ENCODE measurements at places on chromosomes 13 and 19.

DNA sequence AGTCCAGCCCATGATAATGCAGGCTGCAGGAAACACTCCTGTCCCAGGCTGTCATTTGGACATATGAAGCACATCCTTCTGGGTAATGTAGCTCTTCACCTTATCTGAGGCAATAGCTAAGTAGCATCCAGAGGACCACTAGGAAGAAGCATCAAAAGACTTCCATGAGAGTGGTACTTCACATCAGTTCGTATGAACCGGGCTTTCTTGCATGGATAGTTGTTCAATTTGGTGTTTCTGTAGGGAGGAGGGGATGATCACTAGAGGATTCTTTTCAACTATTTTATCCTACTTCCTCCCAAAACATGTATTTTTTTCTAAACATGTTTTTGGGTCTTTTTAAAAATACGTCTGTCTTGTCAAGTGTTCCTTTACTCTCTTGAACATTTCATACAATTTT, 12.9 kb downstream of the ZNF302 start:
- no peak for DNase-seq

GRCh38 chr13:111429064-111429558, 108.7 kb downstream of the TEX29 start:
- no peak for DNase-seq

DNA sequence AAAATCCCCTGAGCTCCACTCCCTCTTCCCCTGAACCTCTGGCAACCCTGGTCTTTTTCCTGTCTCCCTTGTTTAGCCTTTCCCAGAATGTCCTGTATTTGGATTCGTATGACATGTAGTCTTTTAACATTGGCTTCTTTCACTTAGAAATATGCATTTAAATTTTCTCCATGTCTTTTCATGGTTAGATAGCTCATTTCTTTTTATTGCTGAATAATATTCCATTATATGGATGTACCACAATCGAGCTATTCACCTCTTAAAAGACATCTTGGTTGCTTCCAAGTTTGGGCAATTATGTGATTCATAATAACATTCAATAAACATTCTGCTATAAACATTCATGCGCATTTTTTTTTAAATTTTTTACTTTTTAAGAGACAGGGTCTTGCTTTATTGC, 99.6 kb upstream of the ZNF536 start:
- DNase-seq = no peak

DNA sequence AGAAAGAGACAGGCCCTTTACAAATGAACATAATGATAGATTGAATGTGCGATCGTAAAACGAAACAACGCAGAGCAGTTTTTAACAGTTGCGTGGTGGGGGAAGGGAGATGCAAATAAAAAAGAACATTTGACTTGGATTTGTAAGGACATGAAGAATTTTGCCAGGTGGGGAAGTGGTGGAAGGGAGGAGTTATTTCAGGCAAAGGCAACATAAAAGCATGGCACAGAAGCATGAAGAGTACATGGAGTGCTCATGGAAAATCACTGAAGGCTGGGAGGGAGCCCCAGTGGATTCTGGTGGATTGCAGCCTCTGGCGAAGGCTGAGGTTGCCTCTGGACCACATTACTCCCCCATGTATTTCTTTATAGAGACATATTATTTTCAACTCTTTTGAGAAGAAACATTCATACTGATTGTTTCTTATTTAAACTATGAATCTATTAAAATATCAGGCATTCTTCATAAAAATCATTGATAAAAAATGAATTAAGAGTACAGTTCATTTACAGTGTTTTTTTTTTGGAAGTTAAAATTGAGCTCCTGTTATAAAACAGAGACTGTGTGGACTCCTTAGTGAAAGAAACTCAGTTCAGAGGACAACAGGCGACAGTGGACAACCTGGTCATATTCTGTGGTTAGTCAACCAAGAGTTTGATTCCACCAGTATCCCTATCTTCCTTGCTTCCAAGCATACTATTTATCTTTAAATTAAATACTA, 57.5 kb downstream of the STARD13 start:
- no peak for DNase-seq

GRCh38 chr19:15769586-15769985, 17.9 kb upstream of the OR10H5 start:
- no peak for DNase-seq

DNA sequence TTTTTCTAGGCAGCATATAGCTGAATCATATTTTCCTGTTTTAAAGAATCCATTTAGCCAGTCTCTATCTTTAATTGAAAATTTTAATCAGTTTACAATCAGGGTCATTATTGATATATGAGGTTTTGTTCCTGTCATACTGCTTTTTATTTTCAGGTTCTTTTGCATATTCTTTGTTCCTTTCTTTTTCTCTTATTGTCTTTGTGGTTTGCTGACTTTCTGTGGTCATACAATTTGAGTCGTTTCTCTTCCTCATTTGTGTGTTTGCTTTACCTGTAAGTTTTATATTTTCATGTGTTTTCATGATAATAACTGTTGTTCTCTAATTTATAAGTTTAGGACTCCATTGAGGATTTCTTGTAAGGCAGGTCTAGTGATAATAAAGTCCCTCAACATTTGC, 812.6 kb downstream of the DACH1 start:
- no peak for DNase-seq

DNA sequence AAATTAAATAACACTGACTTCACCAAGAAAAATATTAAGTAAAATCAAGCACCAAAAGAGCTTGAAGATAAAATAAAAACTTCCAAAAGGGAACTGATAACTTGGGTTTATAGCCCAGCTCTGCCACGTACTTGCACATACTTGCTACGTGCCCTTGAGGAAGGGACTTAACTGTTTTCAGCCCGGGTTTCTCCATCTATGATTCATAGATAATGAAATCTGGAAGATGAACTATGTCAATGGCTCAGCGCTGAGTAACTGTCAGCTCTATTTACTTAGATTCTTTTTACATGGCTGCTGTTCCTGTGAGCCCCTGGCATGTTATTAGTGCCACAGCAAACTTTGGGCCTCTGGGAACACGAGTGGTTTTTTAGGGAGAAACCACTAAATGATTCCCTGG, 9.6 kb upstream of the ZC3H13 start:
- DNase-seq = no peak

DNA sequence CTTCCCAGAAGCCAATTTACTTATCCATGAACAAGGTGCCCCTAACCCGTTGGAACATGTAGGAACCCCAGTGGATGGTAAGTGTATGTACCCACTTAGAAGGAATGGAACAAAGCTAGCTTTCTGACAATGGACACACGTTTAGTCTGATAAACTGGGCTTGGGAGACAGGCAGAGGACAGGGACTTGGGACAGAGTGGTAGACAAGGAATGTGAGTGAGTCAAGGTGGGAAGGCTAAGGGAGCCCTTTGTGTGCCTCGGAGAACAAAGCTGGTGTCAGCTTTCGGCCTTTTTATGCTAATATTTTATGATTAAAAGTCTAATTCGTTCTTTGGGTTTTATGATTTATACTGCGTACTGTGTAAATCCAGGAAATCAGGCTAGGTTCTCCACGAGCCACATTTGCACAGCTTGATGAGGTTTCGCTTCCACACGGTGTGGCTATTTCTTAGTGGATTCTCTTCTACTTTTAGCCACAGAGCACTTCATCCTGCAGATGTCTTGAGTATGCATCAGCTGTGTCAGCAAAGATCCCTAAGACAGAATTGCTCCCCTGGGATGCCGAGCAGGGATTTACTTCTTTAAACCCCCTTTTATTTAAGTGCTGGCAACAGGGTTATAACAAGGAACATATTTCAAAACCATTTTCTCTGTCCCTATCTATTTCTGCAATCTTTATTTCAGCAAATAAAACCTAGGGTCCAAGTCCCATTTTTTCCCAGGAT, 258.5 kb downstream of the DLEU7 start:
- no peak for DNase-seq

DNA sequence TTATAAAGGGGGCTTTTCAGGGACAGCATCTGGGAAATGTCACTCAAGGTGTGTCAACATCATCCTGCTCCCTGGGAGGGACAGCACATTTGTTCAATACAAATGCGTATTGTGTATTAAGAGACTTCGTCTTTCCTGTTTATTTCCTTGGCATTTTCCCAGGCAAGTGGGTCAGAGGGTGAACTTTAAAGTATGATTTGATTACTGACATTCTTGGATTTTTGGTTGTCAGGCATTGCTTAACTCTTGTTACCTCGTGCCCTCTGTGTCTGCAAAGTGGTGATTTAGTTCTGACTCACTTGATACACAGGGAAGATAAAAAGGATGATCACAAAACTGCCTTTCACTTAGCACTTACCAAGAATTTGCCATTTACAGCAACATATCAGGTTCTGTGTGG, 292.7 kb downstream of the SUCLA2 start:
- DNase-seq = no peak

DNA sequence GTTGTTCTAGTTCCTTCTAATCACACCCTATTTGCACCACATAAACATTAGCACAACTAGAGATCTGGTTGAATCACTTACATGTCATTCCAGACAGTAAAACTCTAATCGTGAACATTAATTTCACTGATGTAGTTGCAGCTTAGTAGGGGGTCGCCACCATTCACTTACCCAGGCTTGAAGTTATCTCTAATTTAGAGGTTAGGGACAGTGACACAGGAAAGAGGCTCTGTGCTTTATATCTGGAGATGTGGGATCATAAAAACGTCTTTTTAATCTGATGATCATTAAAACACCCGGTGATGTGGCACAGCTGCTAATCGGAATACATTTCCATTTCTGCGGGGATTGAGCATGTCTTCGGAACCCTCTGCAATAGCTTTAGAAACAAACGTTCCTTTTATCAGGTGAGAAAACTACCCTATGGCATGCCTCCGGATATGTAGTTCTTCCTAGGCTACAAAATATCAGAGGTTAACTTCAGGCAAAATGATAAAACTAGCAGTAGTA, 523.0 kb downstream of the MYO16 start:
- DNase-seq = no peak

GRCh38 chr19:807627-808422, 10.6 kb downstream of the PTBP1 start:
- no peak for DNase-seq

DNA sequence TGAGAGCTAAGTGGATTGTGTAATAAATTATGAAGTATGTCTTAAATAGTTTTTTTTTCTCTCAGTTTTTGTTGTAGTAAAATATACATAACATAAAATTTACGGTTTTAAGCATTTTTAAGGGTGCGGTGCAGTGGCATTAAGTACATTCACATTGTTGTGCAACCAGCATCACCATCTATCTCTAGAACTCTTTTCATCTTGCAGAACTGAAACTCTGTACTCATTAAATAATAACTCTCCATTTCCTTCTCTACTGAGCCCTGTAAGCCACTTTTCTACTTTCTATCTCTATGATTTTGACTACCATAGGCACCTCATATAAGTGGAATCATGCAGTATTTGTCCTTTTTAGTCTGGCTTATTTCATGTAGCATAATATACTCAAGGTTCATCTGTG, 87.1 kb downstream of the GJA3 start:
- DNase-seq = no peak

- no peak for DNase-seq
Measured at GRCh38 chr13:39119422-39119821, 81.2 kb downstream of the NHLRC3 start.

GRCh38 chr13:103354171-103354570, 288.0 kb upstream of the SLC10A2 start:
- DNase-seq = no peak

- DNase-seq = no peak
Measured at GRCh38 chr19:45499196-45500180, 1.2 kb downstream of the PPM1N start.

DNA sequence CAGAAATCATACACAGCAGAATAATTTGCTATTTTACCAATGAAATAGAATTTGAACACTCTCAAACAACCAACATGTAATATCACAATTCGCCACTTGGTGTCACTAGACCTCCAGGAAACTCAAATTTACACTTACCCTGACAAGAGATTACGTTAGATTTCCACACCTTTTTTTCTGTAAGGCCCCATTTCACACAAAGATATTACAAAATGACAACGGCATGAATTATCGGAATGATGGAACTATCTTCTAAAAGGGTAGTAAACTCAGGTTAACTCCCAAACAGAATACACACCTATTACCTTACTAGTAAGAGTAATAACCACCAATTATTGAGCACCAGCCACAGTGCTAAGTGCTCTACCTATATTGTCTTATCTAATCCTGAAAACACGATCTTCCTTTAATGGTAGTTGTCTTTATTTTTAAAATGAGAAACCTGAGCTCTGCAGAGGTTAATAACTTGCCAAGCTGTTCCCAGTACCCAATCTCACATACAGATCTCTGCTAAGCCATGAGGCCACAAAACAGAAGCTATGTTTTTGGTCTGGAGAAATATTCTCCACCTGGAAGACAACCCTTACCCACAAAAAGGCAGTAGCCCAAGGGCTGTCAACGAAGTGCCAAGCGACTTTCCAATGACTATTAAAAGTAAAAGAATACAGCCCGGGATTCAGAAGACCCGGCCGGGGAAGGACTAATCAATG, 152.4 kb downstream of the DCLK1 start:
- DNase-seq = no peak

GRCh38 chr13:94063096-94063495, 416.4 kb downstream of the DCT start:
- no peak for DNase-seq

DNA sequence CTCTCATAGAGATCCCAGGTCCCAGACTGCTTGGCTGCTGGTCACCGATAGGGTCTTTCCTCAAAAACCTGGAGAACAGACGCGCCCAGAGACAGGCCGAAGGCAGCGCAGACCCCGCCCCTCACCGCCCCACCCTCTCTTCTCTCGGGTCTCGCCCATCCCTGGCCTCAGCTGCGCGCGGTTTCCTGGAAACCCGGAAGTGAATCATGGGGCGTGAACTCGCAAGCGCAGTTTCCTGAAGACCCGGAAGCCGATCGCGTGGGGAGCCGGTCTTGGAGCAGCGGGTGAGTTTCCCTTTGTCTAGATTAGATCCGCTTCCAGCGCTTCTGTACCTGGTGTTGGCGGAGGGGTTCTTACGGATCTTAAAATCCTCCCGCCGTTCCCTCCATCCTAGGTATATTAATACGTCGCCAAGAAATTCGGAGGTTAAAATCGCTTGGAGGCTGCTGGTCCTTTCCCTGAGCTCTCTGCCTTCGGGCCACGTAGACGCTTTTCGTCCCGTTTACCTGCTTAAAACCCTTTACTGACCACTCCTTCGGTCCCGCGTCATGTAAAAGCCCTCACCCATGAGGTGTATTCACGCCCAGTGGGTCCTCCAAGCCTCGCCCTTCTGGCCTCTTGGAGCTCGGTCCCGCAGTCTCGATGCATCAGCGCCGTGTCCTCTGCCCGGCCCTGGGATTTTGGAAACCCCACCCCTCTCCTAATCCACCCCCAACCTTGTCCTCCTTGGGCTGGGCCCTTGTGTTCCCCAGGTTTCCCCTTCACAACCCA, at the start of gene ZNF578:
ZNF578 (plus strand) TSS at position 230 of the 771 bp plus-strand sequence. CDS start 48,293 bp downstream, outside the sequence.
- DNase-seq = peak; percentile 88

GRCh38 chr19:8705742-8706141, 7.1 kb upstream of the ACTL9 start:
- no peak for DNase-seq

GRCh38 chr19:48629297-48629598, 7.9 kb downstream of the DBP start:
- DNase-seq = no peak

GRCh38 chr13:52004511-52005170, 6.6 kb downstream of the ATP7B start:
- no peak for DNase-seq

GRCh38 chr19:48890551-48890950, 8.0 kb downstream of the TULP2 start:
- no peak for DNase-seq
